ENCODE measurements at places on chromosomes 5 and 9. TPM values are rescaled to one million over a fixed set of nuclear protein-coding genes. Genes with fewer than 3 reads are reported as not detected.

DNA sequence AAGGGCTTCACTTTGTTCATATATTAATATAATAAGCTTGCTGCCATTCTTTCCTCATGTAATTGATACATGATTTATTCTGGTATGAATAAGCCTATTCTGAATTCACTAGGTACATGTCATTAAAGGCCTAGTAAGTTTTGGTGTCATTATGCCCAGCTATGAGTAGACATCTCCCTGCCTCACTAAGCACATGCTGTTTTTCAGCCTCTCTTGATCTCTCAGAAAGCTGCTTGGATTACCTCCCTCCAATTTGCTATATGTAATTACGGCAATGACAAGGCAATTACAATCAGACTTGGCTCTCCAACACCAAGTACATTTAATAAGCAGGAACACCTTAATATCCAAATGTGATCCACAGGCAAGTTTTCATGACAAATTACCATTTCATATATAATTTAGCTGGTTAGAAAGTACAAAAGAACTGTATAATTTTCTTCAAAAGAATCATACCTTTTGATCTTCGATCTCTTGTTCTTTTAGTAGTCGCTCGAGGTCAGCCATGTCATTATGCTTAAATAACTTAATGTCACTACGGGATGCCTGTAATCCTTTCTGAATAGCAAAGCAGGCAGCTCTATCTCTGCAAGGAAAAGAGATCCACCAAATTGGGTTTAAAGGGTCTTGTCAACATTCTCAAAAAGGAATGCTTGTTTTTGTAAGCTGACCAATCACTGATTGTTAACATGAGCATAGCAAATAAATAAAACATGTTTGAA lies 56.3 kb downstream of the SPTLC1 start:
- DNase-seq: no peak

GRCh38 chr5:74192606-74193299 lies 447.8 kb downstream of the ENC1 start:
- DNase-seq: no peak

The ARHGEF28 gene
- polyA plus RNA-seq: 8.2 TPM

DNA sequence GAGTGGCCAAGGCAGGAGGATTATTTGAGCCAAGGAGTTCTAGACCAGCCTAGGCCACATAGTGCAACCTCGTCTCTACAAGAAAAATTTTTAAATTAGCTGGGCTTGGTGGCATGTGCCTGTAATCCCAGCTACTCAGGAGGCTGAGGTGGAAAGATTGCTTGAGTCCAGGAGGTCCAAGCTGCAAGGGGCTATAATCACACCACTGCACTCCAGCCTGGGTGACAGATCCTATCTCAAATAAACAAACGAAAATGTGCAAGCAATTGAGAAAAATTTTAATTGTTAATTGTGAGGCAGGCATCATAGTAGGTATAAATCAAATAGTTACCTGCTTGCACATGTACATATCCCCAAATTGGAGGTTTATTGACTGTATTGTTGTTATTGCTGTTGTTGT lies 15.3 kb downstream of the ALDH7A1 start:
- DNase-seq: no peak

DNA sequence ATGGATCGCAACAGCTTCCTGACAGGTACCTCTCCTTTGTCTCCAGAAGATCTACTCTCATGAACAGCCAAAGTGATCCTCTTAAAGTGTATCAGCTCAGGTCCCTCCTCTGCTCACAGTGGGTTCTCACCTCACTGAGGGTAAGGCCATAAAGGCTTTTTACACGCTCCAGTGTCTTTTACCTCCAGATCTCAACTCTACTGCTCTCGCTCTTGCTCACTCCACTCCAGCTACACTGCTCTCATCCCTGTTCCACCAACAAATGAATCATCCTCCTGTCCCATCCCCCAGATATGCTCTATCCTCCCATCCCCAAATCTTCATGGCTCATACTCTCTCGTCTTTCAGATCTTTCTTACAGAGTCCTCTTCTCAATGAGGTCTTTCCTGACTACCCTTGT lies 248.6 kb upstream of the EFNA5 start:
- DNase-seq: no peak

GRCh38 chr9:86790805-86791204 lies 156.5 kb downstream of the GAS1 start:
- DNase-seq: no peak

- DNase-seq: no peak
These were observed 108.1 kb upstream of the RAI14 start for GRCh38 chr5:34548086-34548403.

- no peak for DNase-seq
These were observed 77.3 kb upstream of the MAP3K1 start for GRCh38 chr5:56737951-56738606.

The MOB3B gene
- polyA plus RNA-seq: 15.8 TPM

DNA sequence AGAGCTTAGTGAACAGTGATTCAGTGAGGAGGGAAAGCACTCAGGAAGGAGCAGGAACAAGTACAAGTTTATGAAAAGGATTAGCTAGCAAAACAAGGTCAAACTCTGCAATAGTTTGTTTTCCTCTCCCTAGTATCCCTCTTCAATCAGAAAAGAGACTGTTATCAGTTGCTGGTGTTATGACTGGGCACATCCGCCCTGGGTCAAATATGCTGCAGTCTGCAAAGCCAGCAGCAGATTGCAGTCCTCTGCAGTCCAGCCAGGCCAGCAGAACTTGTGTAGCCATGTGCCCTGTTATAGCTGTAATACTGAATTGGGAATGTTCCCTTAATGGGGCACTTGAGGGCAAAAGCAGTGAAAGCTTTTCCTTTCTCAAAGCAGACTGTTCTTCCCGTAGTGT lies 12.0 kb downstream of the PCDHAC2 start:
- no peak for DNase-seq

The GPR151 gene
- polyA plus RNA-seq: not detected

The AGXT2 gene
- polyA plus RNA-seq: not detected

The GRIA1 gene
- 15.0 TPM for polyA plus RNA-seq

The TLR4 gene
- 12.8 TPM for polyA plus RNA-seq

GRCh38 chr9:29966247-29966646 lies 2393.0 kb upstream of the C9orf72 start:
- no peak for DNase-seq

DNA sequence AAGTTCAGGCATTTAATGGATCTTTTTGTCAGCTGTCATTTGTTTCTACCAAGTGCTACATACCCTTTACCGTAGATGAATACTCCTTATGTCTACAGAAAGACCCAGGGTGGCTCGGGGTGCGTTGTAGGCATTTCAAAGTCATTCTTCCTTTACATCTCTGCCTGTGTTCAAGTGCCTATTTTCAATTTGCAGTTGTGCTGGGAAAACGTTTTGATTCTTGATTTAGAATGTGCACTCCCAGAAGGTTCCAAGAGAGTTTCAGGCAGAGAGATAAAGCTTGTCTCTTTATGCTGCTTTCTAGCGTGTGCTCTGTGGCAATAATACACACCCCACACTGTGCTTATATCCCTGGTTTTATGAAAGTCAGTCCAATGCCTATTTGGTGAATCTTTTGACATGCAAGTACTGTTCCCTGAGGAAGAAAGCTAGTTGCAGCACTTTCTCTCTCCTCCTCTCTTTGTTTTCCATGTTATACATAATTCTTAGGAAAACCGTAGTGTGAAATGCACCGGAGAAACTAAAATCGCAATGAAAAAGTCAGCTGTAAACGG lies 828.1 kb upstream of the ZNF608 start:
- no peak for DNase-seq

GRCh38 chr5:54616031-54616430 lies 98.5 kb downstream of the SNX18 start:
- peak; percentile 46 for DNase-seq

GRCh38 chr5:135112008-135112725 lies 78.1 kb upstream of the PITX1 start:
- DNase-seq: no peak
